ENCODE measurements at places on chromosomes 12 and 14. TPM values are rescaled to one million over a fixed set of nuclear protein-coding genes. Genes with fewer than 3 reads are reported as not detected.

IL23A gene
- total RNA-seq, result 0.89 TPM

C12orf56 gene
- 0.84 TPM for total RNA-seq

NR4A1 gene
- total RNA-seq, result 21.7 TPM

CAPZA3 gene
- 0.36 TPM for total RNA-seq

NPFF gene
- not detected for total RNA-seq

IFI27L2 gene
- 27.4 TPM for total RNA-seq

DNA sequence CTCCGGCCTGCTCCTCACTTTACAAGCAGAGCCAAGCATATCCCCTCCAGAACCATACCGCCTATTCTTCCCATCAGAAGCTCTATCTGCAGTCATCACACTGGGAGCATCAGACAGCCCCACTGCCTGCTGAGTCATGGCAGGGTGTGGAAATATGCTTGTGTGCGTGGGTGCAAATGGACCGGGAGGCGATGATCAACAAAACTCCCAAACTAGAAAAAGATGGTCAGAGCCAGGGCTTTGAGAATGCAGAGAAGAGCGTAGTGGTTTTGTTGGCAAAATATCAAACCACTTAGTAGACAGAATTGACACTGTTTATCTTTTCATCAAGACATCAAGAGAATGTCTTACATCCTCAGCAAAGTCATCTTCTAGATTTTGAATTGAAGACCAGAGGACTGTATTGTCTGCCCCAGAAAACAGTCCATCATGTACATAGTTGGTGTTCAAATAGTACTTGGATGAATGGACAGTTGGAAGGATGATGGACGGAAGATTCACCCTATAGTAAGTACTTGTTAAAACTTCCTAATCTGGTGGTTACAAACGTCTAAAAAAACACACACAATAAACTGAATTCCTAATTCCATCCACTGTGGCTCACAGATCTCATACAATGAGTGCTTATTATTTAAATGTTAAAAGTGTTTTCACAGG, 54.9 kb downstream of the VWF start:
- no peaks in the 10 kb centered on the region for H3K36me3 ChIP-seq
- no peak overlapping the region for H3K4me3 ChIP-seq
- DNase-seq, result no peak
- H3K4me1 ChIP-seq, result peaks cover 22% of the 10 kb centered on the region
- peaks cover 35% of the 10 kb centered on the region for H3K27me3 ChIP-seq
- no peak overlapping the region for H3K27ac ChIP-seq

GRCh38 chr12:74483057-74483456, 54.6 kb upstream of the ATXN7L3B start:
- no peaks in the 10 kb centered on the region for H3K4me1 ChIP-seq
- peak overlapping the region; percentile 21 for H3K27ac ChIP-seq
- no peak overlapping the region for H3K4me3 ChIP-seq
- no peaks in the 10 kb centered on the region for H3K27me3 ChIP-seq

GRCh38 chr12:46005823-46006222, 15.4 kb upstream of the SCAF11 start:
- DNase-seq, result no peak
- H3K27me3 ChIP-seq, result no peaks in the 10 kb centered on the region
- no peak overlapping the region for H3K27ac ChIP-seq
- H3K4me1 ChIP-seq, result no peaks in the 10 kb centered on the region

DNA sequence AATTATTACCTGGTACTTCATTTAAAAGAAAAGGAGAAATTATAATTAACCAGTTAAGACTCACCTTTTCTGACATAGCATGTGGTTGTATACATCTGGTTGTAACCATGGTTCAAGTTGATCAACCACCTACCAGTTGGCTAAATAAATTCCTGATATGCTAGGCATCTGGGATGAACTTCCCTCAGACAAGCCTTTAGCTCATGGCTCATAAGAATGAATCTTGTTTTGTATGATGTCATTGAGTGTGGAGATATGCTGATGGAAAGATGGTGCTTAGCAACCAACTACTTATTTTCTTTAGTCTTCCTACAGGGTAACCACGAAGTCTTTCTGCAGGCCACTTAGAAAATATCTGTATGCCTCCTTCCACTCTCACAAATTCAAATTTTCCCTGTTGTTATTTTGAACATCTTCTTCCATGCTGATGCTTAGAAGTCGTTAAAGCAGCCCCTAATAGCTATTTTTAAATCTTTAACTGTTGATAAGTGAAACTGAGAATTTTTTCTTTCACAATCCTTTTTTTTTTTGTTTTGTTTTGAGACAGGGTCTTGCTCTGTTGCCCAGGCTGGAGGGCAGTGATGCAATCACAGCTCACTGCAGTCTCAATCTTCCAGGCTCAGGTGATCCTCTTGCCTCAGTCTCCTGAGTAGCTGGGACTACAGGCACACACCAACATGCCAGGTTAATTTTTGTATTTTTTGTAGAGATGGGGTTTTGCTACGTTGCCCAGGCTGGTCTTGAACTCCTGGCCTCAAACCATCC, 51.9 kb upstream of the PTHLH start:
- no peaks in the 10 kb centered on the region for H3K27me3 ChIP-seq
- no peaks in the 10 kb centered on the region for H3K36me3 ChIP-seq
- H3K27ac ChIP-seq, result no peak overlapping the region
- no peak for DNase-seq
- H3K4me3 ChIP-seq, result no peak overlapping the region

- peaks cover 3% of the 10 kb centered on the region for H3K4me1 ChIP-seq
- no peaks in the 10 kb centered on the region for H3K27me3 ChIP-seq
- no peaks in the 10 kb centered on the region for H3K36me3 ChIP-seq
- no peak for DNase-seq
Measured at GRCh38 chr12:25853316-25854095, 105.0 kb upstream of the RASSF8 start.

GRCh38 chr14:100654814-100655740, 67.9 kb upstream of the BEGAIN start:
- no peak overlapping the region for H3K4me3 ChIP-seq
- H3K27ac ChIP-seq, result no peak overlapping the region
- H3K4me1 ChIP-seq, result no peaks in the 10 kb centered on the region
- peak; percentile 55 for DNase-seq
- no peaks in the 10 kb centered on the region for H3K36me3 ChIP-seq

DNA sequence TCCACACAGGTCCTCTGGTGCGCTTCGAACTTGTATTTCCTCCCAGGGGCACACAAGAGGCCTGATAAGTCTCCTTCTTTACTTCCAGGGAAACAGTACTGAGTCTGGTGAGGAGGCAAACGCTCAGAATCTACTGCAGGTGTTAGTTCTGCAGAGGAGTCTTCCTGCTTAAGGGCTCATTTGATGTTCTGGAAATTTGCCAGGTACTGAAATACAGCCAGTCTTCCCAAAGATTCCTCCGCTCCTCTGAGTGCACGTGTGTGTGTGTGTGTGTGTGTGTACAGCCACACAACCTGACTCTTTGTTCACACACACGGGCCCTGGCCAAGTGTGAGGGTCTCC, 92.0 kb downstream of the FBXL14 start:
- no peak for DNase-seq
- H3K4me1 ChIP-seq, result no peaks in the 10 kb centered on the region
- H3K27ac ChIP-seq, result no peak overlapping the region
- H3K4me3 ChIP-seq, result no peak overlapping the region
- no peaks in the 10 kb centered on the region for H3K27me3 ChIP-seq

- no peaks in the 10 kb centered on the region for H3K36me3 ChIP-seq
- DNase-seq, result no peak
- H3K27ac ChIP-seq, result no peak overlapping the region
- peaks cover 17% of the 10 kb centered on the region for H3K4me1 ChIP-seq
- peaks cover 15% of the 10 kb centered on the region for H3K27me3 ChIP-seq
Measured at GRCh38 chr14:68692916-68693771, 99.7 kb downstream of the ZFP36L1 start.

- H3K27me3 ChIP-seq, result no peaks in the 10 kb centered on the region
- no peak overlapping the region for H3K4me3 ChIP-seq
- no peak overlapping the region for H3K27ac ChIP-seq
- DNase-seq, result no peak
Measured at GRCh38 chr12:44245932-44246331, 410.1 kb downstream of the TMEM117 start.

- H3K4me1 ChIP-seq, result peaks cover 12% of the 10 kb centered on the region
- H3K36me3 ChIP-seq, result no peaks in the 10 kb centered on the region
- H3K4me3 ChIP-seq, result no peak overlapping the region
- H3K27me3 ChIP-seq, result no peaks in the 10 kb centered on the region
- no peak for DNase-seq
Measured at GRCh38 chr14:68574906-68575305, 218.0 kb downstream of the ZFP36L1 start.

DNA sequence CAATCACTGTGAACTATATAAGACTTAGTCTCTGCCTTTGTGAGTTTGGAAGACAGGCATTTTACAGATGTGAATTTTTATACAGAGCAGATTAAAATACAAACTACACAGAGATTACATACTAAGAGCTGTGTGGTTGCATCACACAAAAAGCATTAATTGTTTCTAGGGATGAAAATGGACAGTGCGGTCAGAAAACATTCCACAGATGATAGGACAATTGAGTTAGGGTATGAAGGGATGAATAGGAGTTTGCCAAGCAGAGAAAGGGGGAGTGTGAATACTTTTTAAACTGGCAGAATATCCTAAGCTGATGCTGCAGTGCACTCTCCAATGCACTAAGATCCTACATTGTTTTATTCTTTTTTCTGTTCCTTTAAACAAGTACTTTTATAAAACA, 345.8 kb downstream of the VRK1 start:
- H3K4me3 ChIP-seq, result no peak overlapping the region
- no peaks in the 10 kb centered on the region for H3K36me3 ChIP-seq
- H3K4me1 ChIP-seq, result no peaks in the 10 kb centered on the region

Data from progenitor cell of endocrine pancreas (in vitro differentiated cells).